Cortex of kidney (tissue), 1 donor: ENCODE measurements at places on chromosomes 6 and 20.

DNA sequence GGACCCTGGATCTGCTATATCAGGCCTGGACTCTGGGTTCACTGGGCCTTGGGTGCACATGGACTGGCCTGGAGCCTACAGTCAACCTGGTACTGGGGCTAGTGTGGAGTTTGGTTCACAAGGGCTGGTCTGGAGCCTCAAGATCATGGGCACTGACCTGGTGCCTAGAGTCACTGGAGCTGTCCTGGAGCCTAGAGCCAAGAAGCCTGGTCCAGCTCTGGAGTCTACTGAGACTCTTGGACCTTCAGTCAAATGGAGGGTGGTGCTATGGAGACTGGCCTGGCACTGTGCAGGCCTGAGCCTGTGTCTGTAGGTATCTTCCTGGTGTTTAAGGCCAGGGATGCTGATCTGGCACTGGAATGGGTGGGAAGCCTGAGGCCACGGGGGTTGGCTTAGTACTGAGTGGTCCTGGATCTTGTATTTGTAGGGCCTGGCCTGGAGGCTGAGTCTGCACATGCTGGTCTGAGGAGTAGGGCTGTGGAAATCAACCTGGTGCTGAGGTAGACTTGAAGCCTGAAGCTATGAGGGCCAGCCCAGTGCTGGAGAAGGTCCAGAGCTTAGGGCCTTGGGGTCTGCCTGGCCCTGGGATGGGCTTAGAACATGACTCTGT, 16.5 kb upstream of the WFDC9 start:
- DNase-seq = no peak

DNA sequence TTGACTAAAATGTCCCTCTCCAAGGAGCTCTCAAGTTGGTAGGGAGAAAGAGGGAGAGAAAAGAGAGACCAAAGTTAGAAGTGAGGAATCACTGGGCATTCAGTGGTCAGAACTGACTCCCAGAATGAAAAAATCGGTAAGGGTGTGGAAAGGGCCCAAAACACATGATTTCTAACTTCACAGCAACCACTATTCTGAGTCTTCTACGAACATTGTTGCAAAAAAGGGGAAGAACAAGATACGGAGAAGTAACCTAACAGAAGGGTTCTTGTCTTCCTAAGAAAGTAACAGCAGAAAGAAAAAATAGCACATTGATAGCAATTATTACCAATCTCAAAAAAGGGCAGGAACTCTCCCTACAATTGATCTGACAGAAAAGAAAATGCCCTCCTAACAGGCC, 65.6 kb downstream of the ATP9A start:
- DNase-seq = no peak

DNA sequence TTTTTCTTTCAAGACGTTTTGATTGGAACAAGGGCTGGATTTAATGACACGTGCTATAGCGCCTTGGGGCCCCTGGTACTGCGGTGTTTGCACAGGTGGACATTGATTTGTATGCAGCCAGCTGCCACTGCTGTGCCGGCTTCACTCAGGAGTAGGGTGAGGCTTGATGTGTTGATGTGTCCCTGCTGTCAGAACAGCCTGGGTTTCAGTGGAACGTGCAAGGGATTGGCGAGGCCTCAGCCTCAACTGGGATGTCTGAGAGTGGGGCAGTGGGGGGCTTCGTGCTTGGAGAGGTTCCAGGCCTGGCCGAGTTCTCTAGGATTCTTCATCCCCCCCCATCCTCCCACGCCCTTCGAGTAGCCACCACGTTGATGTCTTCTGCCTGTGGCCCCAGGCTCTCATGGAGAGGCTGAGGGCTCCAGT, 23.0 kb downstream of the PYGB start:
- DNase-seq = no peak

GRCh38 chr20:64242797-64243475, 12.6 kb upstream of the PCMTD2 start:
- DNase-seq = no peak

DNA sequence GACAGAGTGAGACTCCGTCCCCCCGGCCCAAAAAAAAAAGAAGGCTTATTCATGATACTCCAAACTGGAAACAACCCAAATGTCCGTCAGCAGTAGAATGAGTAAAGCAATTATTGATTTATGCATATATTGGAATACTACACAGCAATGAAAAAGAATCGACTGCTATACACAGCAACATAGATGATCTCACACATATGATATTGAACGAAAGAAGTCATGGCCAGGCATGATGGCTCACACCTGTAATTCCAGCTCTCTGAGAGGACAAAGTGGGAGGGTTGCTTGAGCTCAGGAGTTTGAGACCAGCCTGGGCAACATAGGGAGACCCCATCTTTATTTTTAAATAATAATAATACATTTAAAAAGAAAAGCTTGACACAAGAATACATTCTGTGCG, 28.5 kb downstream of the BCAS4 start:
- DNase-seq = no peak

- no peak for DNase-seq
Observed at GRCh38 chr20:61267241-61267640, 15.2 kb downstream of the CDH4 start.

DNA sequence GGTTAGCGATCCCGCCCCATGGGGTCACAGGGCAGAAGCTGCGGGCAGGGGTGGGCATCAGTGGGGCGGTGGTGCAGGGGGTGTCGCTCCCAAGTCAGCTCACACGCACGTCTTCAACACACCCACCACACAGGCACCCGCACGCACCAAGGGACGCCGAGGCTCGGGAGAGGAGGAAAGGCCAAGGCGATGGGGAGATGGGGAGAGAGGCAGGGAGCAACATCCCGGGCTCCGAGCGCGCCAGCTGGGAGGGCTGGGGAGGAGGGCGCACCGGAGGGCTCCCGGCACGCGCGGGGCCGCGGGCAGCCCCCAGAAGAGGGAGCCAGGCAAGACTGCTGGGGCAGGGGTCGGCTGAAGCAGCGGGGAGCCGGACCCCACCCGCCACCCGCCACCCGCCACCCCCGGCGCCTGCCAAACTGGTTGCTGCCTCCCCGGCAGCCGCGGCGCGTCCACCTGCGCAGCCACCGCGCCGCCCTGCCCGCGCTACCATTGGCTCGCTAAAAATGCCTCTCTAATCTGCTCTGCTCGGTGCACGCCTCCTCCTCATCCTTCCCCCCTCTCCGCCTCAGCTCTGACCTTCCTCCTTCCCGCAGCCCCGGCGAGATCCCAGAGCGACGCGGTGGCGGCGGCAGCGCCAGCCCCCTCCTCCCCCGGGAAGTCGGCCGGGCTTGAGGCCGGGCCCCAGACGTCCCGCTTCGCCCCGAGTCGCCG, at the start of gene PACSIN1:
Gene PACSIN1, plus strand, starts transcription at position 546 of the 711 bp plus-strand sequence. CDS start 60,230 bp downstream, outside the sequence.
- no peak for DNase-seq

- DNase-seq = no peak
Observed at GRCh38 chr6:106510090-106510970, 119.0 kb downstream of the RTN4IP1 start.

DNA sequence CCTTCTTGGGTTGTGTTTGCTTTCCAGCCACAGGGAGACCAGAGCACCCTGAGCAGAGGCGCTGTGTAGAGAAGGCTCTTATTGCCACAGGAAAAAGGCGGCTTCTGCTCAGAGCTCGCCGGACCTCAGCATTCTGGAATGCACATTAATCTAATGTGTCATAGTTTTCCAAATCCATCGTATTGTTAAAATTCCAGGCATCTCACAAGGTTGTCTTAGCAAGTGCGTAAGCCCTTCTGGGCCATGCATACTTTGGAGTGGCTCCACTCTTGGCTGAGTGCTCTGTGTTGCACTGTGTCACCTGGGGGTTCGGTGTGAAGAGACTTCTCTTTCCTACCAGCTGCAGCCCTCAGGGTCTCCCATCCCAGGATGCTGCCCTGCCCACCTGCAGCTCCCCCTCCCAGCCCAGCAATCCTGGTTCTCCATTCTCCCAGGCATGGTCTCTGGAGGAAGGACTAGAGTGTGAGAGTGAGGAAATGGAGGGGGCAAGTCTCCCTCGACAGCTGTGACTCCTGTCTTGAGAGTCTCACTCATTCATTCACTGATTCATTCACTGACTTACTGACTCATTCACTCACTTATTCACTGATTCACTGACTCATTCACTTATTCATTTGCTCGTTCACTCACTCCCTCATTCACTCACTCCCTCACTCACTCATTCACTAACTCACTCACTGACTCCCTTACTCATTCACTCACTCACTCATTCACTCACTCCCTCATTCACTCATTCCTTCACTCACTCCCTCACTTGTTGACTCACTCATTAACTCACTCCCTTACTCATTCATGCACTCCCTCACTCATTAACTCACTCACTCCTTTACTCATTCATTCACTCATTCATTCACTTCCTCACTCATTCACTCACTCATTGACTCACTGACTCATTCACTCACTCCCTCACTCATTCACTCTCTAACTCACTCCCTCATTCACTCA, 83.7 kb upstream of the MPC1 start:
- DNase-seq = no peak

DNA sequence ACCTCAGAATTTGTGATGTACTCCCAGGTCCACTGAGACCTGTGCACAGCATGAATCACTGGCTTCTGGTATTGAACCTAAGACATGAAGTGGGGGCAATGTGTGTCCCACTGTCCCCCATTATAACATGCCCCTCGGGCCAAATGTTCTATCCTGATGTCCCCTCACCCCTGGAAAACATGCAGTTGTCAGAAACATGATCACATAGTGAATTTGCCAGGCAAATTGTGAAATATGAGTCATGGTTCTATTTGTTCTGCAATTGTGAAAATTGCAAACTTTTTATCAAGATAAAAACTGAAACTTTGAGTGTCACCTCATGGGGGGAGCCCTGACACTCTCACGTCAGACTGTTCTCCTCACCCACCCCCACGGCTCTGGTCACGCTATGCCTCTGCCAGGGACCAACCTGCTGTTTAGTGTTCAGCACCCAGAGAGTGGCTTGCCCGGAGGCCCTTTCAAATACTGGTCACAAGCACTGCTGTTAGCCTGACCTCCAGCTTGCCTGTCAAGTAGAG, 305.3 kb downstream of the CLIC5 start:
- DNase-seq = no peak

- DNase-seq = no peak
Observed at GRCh38 chr20:56359212-56360132, 698 bp downstream of the FAM210B start.

GRCh38 chr20:14829906-14830305, 492.5 kb upstream of the FLRT3 start:
- DNase-seq = no peak

DNA sequence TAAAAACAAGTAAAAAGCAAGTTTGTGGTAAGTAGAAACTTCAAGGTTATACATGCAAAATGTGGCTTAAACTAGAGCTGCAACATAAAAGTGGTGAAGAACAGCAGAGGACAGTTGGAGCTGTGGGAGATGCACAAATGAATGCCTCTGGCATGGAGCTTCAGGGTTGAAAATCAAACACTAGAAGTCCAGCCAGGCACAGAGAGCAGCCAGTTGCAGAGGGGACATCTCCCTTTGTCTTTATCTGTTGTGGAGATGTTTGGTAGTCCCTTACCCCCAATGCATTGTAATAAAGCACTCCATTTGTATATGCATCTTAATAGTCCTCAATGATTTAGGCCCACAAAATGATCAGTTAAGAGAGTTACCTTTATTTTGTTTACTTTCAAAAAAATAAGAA, 73.1 kb upstream of the C20orf144 start:
- no peak for DNase-seq

DNA sequence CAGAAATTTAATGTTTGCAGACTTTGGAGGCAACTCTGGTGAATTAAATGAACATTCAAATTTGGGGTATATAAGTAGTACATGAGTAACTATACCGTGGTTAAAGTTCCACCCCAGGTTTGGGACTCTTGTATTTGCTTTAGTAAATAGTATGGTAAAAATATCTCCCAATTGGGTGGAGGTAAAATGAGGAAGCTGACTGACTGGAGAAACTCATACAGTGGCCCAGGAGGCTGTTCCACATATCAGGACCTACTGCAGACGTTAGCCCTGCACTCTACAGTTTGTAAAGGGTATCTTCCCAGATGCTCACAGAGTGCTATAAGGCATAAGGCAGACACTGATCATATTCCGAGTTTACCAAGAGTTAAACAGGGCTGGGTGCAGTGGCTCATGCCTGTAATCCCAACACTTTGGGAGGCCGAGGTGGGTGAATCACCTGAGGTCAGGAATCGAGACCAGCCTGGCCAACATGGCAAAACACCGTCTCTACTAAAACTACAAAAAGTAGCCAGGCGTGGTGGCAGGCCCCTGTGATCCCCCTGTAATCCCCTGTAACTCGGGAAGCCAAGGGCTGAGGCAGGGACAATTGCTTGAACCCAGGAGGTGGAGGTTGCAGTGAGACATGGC, 53.7 kb downstream of the CPXM1 start:
- no peak for DNase-seq

GRCh38 chr20:52922436-52922835, 49.7 kb upstream of the TSHZ2 start:
- no peak for DNase-seq

DNA sequence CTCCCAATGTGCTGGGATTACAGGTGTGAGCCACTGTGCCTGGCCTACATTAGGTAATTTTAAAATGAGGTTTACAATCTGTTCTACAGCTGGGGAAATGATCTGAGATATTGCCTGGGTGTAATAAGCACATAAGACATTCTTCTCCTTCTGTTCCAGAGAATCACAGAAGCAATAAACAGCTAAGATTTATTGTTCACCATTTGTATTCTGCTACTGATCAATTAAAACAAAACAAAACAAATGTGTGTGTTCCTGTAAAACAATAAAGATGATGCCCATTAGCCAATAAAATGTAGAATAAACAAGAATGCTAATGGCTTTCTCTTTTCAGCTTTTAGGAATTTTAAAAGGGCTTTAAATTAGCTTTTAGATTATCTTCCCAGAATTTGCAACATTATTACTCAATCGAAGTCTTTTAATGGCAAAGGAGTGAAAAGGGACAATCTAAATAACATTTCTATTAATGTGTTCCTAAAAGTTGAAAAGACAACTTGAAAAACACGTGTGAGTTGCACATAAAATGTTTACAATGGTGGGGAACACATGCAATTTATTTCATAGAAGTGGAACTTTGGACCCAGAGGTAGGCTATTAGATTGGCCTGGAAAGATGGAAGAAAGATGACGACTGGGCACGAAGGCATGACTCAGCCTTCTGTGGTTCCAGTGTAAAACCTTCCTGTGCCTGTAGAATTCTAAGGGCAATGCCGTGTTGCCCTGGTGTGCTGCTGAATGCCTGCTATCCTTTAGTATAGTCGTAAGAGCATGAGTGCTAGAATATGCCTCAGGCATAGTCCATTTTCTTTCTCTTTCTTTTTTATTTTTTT, 29.0 kb upstream of the DEK start:
- no peak for DNase-seq

- DNase-seq = no peak
Observed at GRCh38 chr6:31422587-31422986, 19.2 kb downstream of the MICA start.

- no peak for DNase-seq
Observed at GRCh38 chr6:32244270-32244669, 20.4 kb upstream of the NOTCH4 start.

GRCh38 chr6:15569035-15569995, 93.5 kb downstream of the DTNBP1 start:
- no peak for DNase-seq

GRCh38 chr20:34624629-34625028, 52.3 kb downstream of the PIGU start:
- no peak for DNase-seq
